ENCODE measurements at places on chromosomes 13 and 19.

- DNase-seq = no peak
Observed at GRCh38 chr19:47494211-47494547, 10.2 kb upstream of the KPTN start.

DNA sequence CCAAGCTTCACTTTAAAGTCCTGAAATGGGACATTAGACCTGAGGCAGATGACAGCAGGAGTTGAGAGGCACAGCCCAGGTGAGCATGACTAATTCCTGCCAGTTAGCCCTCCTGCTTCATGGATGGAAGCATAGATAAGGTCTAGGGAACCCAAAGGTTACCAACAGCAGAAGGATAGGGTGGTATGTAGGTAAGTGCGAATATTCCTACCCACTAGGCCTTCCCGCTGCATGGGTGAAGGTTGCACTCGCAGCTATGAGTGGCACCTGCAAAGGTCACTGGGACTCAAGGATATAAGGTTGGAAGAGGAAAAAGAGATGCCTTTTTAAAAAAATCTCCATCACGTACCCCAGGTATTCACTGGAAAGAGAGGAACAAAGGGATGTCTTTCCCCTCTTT, 12.2 kb upstream of the MLLT1 start:
- no peak for DNase-seq

GRCh38 chr13:65943024-65943423, 1287.1 kb downstream of the PCDH9 start:
- DNase-seq = no peak

DNA sequence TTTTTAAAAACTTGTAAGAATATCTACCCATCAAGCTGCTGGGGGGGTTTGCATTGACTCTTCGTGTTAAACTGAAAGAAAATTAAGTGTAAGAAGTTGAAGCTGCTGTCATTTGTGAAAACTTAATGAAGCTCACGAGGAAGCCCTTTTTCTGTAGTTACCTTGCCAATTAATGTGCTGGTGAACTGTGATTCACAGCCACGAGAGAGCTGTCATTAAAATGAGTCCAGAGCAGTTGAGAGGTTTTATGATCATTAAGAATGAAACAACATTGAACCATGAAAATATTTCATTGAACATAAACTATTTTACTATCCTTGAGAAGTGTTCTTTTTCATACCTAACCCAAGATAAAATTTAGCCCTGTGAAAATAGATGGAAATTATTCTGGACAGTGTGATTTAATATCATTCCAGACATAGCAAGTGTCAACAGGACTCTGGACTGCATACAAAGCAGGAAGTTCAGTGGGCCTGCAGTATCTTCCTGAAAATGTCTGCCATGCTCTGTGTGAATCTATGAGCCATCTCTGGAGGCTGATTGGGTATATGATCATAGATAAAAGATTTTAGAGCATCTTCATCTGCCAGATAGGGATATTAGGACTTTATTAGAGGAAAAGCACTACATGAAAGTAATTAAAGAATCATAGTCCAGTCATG, 53.8 kb downstream of the DPY19L3 start:
- DNase-seq = no peak

DNA sequence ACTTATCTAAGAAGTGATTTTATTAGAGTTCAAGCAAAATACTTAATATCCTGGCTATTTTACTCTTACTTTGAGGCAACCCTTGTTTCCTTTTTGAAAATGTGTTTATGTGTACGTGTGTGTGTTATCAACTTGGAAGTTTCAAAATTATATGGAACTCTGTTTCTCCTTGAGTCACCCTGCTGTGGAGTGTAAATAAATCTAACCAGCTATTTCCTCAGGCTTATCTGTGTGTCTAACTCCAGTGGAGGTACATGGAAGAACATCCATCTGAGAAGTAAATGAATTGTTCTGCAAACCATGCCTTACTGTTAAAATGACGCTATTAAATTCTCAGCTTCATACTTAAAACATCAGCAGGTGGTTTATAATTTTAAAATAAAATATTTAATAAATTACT, 583.4 kb upstream of the SLITRK5 start:
- no peak for DNase-seq

DNA sequence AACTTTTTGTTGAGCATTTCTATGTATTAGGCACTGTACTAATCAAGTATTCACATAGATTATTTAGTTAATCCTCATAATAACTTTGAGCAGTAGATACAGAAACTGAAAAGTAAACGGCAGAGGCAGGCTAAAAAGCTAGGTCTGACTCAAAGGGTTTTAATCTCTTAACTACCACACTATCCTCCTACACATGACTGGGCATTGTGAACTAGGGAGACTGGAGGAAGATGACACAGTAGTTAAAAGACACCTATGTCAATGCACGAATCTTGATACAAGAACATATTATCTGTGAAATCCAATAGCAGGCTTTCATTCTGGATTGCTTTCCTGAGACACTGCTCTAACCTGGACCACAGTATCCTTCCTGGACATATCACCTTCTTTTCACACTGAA, 36.3 kb downstream of the MICU2 start:
- DNase-seq = no peak

DNA sequence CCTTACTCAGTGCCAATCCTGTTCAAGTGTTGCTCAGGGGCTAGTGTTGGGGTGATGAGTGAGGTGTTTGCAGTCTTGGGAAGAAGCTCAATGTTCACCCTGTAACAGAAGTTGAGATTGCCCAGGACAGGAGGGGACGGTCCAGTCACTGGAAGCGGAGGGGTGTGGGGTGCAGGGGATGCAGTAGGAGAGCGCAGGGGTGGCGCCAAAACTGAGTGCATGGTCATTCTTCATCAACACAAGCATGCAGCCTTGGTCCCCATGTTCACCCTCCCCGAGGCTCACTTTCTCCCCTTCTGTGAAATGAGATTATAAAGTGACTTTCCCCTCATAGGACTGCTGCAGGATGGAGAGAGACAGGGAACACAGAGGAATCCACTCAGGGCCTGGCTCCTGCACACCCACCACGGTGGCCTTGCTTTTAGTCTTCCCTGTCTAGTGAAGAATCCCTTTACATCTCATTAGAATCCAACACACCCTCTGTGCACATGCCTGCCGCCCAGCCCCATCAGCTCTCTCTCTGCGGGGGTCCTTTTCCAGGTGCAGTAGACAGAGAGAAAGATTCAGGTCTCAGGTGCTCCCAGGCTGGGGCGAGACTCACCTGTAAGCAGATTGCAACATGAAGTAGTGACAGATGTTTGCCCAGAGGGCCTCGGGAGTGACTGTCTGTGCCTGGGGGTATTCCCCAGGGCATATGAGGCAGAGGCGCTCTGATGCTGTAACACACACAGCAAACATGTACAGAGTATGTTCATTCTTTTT, 93.2 kb downstream of the TSHZ3 start:
- no peak for DNase-seq

GRCh38 chr19:41263042-41263849, 926 bp upstream of the HNRNPUL1 start:
- DNase-seq = no peak

DNA sequence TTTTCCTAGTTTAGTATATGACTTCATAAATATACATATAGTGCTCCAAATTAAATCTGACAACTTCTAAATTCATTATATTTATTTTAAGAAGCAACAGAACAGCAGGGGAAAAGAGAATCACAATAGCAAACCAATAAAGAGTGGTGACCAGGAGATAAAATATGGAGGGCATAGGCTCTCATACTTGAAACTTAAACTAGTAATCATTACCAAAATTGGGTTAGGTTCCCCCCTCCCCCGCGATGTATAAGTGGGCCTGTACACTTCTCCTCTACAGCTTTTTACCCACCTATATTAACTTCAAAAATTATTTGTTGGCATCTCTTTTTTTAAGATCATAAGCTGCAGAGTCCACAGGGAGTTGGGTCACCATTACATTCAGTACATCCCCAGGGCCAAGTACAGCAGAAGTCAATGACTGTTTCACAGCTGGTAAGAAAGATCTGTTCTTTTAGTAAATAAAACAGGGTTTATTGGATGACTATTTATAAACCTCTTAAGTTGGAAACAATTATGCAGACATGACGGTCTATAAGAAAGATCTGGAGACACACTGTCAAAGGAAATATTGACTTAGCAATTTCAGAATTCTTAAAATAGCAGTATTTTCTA, 29.4 kb downstream of the KLF12 start:
- no peak for DNase-seq

DNA sequence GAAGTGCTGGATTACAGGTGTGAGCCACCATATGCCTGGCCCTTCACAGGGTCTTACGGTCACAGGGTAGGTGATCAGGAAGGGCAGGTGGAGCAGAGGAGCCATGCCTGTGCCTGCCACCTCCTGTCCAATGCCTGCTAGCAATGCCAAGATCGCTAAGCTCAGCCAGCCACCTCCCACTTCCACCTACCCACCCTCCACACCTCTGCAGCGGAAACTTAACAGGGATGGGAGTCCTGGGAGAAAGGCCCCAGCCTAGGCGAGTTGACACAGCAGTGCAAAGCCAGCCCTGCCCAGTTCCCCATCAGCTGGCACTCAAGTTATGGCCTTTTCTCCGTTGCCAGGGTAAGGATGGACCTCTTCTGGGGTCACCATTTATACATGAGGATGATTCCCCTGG, 15.9 kb upstream of the FCHO1 start:
- no peak for DNase-seq

DNA sequence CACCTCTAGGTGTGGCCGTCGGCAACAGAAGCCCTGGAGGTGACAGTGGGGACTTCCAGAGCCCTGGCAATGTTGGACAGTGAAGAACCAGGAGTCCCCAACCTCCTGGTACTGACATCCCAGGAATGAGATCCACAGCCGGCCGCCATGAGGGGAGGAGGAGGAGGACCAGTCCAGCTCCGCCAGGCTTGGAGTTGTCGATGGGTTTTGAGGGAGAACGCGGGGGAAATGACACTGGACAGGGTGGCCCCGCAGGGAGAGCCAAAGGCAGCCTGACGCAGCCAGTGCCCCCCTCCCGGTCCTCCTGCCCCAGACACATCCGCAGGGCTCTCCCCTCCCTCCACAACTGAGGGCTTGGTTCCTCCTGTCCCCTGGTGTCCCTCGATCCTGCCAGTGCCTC, 57.9 kb downstream of the SPACA7 start:
- no peak for DNase-seq

DNA sequence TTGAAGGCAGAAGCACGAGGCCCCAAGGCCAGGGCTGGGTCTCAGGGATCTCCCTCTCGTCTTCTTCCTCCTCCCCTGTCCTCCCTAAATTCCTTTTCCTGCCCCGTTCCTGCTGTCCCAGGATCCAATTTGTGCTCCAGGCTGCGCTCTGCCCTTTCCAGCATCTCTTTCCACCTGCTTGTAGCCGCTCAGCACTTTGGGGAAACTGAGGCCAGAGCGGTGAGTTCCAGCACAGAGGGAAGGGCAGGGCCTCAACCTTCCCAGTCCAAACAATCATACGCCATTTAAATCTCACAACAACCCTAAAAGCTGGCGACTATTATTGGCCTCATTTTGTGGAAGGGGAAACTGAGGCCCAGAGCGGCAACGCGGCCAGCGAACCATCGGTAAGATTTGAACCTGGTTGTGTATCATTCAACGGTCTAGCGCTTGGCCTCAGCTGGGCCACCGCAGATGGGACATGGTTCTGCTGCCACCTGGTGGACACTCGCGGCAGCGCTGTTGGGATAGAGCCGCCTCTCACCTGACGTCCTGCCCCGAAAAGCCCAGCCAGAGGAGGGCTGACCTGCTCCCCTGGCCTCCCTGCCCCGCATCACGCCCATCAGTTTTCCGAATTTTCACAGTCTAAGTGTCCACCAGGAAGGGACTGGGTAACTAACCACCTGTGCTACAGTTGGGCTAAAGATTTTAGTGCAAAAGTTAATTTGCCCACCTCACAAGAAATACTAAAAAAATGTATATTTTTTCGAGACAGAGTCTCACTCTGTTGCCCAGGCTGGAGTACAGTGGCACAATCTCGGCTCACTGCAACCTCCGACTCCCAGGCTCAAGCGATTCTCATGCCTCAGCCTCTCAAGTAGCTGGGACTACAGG, 4.2 kb upstream of the RPL18A start:
- DNase-seq = peak; percentile 66

GRCh38 chr19:11421371-11422098, 2.4 kb upstream of the RGL3 start:
- no peak for DNase-seq

GRCh38 chr19:11445141-11445540, 9.7 kb downstream of the PRKCSH start:
- DNase-seq = no peak

DNA sequence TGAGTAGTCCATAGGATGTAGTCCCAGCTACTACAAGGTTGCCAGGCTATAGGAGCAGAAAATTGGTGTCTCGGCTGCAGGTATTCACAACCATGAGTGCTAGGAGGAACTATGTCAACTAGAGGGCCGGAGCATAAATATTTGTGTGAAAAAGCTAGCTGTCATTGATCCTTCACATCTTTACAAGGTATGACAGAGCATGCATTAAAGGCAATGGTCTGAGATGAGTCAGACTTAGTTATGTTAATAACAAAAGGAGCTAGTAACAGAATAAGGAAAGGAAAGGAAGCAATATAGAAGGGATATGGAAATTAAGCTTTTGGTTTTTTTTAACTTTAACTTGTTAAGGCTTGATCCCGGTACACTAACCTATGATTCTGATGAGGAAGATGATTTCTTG, 40.9 kb upstream of the PSG9 start:
- no peak for DNase-seq

- DNase-seq = peak; percentile 65
Observed at GRCh38 chr13:97344265-97345175, 89.4 kb upstream of the RAP2A start.

DNA sequence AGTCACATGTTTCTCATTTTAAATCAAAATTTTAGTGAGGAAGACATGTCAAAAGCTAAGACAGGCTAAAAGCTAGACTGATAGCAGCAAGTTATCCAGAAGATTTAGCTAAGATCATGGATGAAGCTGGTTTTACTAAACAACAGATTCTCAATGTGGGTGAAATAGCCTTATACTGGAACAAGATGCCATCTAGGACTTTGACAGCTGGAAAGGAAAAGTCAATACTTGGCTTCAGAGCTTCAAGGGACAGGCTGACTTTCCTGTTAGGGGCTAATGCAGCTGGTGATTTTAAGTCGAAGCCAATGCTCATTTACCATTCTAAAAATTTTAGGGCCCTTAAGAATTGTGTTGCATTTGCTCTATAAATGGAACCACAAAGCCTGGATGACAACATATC, 455.3 kb upstream of the SLC10A2 start:
- DNase-seq = no peak

DNA sequence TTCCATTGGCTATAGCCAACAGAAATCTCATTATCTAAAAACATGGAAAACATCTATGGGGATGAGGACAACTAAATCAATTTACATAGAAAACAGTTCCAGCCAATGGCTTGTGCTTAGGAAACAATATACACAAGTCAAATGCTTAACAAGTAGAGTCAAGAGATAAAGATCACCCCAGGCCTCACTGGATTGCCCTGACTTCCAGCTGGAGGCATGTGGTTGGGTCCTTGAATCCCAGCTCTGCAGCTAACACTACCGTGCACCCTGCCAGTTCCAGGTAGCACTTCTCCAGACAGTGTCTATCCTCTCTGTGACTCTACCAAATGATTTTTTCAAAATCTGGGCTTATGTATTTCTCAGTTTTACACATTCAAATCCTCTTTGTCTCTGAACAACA, 80.2 kb downstream of the DOCK9 start:
- no peak for DNase-seq
